ENCODE measurements at places on chromosomes 11 and 22.
A peak's percentile ranks its signal among the peaks of the same experiment; 100 is the strongest.

GRCh38 chr11:82004537-82005213 is 729.0 kb downstream of the FAM181B start:
- no peak overlapping the region for H3K27ac ChIP-seq
- H3K4me3 ChIP-seq = no peak overlapping the region
- H3K4me1 ChIP-seq = no peaks in the 10 kb centered on the region
- DNase-seq = no peak
- H3K36me3 ChIP-seq = no peaks in the 10 kb centered on the region

DNA sequence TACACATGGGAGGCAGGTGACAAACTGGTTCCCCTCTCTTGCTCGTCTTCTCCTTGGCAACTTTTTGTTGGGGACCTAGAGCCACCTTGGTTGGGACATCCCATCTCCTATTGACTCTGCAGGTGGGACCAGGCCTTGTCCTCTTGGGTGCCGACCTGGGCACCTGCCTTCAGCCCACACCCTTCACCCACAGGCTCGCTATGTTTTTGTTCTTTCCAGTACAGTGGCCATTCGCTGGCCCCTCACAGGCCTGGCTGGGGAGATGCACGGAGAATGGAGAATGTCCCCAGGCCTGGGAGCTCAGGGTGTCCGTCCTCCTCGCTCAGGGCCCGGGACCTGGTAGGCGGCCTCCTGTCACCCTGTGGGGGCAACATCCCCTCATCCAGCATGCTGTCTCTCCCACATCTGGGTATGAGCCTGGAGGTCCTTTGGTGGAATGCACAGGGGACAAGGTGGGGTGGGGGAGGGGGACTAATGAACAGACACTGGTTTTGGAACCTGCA is 14.9 kb upstream of the OMP start:
- no peaks in the 10 kb centered on the region for H3K36me3 ChIP-seq
- no peak for DNase-seq
- H3K4me1 ChIP-seq = peaks cover 6% of the 10 kb centered on the region
- no peak overlapping the region for H3K4me3 ChIP-seq
- no peaks in the 10 kb centered on the region for H3K27me3 ChIP-seq

- H3K27me3 ChIP-seq = no peaks in the 10 kb centered on the region
- no peaks in the 10 kb centered on the region for H3K4me1 ChIP-seq
- peak overlapping the region; percentile 97 for H3K4me3 ChIP-seq
- DNase-seq = no peak
- peaks cover 54% of the 10 kb centered on the region for H3K36me3 ChIP-seq
- peak overlapping the region; percentile 87 for H3K27ac ChIP-seq
These were observed 442 bp downstream of the COPB1 start for GRCh38 chr11:14499178-14499559.

DNA sequence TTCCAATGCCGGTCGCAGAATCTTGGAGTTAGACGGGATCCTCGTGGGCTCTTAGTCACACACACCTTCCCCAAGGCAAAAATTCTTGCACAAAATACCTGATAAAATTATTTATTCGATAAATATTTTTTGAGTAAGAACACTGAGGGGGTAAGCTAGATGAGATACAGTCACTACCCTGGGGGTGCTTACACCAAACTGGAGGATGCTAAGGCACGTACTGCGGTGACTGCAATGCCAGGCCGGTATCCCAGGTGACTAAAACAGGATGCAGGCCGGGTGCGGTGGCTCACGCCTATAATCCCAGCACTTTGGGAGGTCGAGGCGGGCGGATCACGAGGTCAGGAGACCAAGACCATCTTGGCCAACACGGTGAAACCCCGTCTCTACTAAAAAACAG is 1.7 kb upstream of the MRTFA start:
- no peak overlapping the region for H3K27ac ChIP-seq
- no peaks in the 10 kb centered on the region for H3K27me3 ChIP-seq
- no peak overlapping the region for H3K4me3 ChIP-seq
- no peak for DNase-seq

DNA sequence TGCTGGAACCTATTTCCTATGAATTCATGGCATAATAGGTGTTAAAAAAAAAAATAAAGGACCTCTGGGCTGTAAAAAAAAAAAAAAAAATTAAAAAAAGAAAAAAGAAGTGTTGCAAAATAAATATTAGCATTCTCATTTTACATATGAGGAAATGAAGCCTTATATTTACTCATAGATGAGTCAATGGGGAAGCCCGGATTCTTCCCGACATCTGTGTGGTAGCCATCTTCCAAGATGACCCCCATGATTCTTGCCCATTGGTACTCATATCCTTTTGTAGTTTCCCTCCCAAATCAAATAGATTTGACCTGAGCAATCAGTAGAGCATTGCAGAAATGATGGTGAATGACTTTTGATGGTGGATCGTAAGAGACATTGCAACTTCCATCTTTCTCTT is 3.0 kb upstream of the SWAP70 start:
- DNase-seq = no peak
- no peaks in the 10 kb centered on the region for H3K27me3 ChIP-seq
- no peak overlapping the region for H3K27ac ChIP-seq
- no peak overlapping the region for H3K4me3 ChIP-seq
- H3K4me1 ChIP-seq = no peaks in the 10 kb centered on the region

GRCh38 chr22:40147388-40148176 is 30.1 kb upstream of the TNRC6B start:
- no peak overlapping the region for H3K4me3 ChIP-seq
- DNase-seq = no peak
- no peaks in the 10 kb centered on the region for H3K27me3 ChIP-seq
- no peak overlapping the region for H3K27ac ChIP-seq

DNA sequence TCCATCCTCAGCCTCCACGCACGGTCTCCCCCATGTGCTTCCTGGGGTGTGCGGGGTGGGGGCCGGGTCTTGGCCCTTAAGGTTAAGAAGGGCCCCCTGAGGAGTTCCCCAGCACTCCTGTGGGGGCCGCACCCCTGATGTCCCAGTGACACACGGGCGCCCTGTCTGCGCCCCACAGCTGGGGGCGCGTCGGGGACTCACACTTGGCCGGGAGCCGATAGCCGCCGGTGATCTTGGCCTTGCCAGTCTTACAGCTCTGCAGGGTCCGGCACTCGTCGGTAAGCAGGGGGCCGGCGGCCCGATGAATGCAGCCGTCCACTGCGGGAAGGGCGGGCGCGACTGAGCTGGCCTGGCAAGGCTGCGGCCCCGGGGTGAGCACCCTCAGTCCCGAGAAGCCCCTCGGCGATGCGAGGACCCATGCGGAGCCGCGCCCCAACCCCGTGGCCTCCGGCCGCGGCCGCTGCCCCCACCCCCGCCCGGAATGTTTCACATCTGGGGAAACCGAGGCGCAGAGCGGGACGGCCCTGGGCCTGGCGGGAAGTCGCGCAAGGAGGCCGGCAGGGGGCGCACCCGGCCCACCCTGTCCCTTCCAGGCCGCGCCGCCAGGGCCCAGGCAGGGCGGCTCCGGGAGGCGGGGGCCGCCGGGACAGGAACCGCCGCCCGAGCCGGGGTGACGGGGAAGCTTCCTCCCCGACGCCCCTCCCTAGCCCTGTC is 13.9 kb downstream of the OTUB1 start:
- no peaks in the 10 kb centered on the region for H3K27me3 ChIP-seq
- no peak overlapping the region for H3K27ac ChIP-seq
- H3K36me3 ChIP-seq = peaks cover 22% of the 10 kb centered on the region
- peak overlapping the region; percentile 52 for H3K4me3 ChIP-seq
- DNase-seq = peak; percentile 77

GRCh38 chr11:122984186-122985011 is 2.8 kb upstream of the BSX start:
- peak overlapping the region; percentile 77 for H3K4me3 ChIP-seq
- peaks cover 57% of the 10 kb centered on the region for H3K27me3 ChIP-seq
- peak; percentile 35 for DNase-seq
- no peaks in the 10 kb centered on the region for H3K36me3 ChIP-seq
- peaks cover 7% of the 10 kb centered on the region for H3K4me1 ChIP-seq

DNA sequence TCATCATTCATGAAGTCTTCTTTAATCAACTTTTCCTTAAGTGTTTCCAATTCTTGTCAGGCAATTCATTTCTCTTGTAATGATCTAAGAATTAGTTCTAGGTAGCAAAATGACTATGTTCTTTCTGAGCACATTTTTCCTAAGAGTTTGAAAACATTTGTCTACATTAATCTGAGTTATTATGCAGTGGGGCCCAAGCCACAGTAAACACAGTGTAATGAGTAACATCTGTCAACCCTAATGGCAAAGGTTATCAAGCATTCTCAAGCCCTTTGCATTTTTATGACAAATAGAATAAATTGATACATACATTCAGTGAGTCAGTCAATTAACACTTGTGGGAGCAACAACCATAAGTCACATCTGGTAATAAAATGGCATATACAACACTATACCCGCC is 106.7 kb upstream of the ZC3H12C start:
- H3K36me3 ChIP-seq = no peaks in the 10 kb centered on the region
- H3K4me3 ChIP-seq = no peak overlapping the region

DNA sequence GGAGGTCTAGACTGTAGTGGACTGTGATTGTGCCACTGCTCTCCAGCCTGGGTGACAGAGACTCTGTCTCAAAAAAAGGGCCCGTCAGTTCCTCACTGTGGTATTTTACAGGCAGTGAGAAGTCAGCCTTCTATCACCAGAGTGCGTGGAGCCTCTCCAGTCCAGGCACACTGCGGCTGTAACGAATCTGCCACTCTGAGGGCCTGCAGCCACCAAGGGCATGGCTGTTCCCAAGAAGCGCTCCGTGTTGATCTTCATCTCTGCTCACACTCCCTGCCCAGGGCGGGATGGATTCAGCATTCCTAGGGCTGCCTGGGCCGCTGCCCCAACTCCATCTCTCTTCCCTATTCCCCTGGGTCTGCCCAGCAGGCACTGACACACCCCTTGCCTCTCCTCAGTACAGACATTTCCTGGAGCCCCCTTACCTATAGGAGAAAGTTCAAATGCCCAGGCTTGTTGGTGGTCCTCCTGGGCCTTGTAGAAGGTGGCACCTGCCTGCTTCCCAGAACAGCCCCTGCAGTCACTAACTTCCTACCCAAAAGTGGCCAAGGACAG is 148.4 kb downstream of the CACNA1I start:
- no peaks in the 10 kb centered on the region for H3K27me3 ChIP-seq
- H3K4me1 ChIP-seq = peaks cover 19% of the 10 kb centered on the region
- H3K36me3 ChIP-seq = no peaks in the 10 kb centered on the region
- no peak overlapping the region for H3K4me3 ChIP-seq

GRCh38 chr22:25027043-25027906 is 74.8 kb downstream of the KIAA1671 start:
- H3K36me3 ChIP-seq = peaks cover 20% of the 10 kb centered on the region
- H3K4me3 ChIP-seq = no peak overlapping the region
- H3K27ac ChIP-seq = peak overlapping the region; percentile 10
- peaks cover 6% of the 10 kb centered on the region for H3K4me1 ChIP-seq
- no peaks in the 10 kb centered on the region for H3K27me3 ChIP-seq

DNA sequence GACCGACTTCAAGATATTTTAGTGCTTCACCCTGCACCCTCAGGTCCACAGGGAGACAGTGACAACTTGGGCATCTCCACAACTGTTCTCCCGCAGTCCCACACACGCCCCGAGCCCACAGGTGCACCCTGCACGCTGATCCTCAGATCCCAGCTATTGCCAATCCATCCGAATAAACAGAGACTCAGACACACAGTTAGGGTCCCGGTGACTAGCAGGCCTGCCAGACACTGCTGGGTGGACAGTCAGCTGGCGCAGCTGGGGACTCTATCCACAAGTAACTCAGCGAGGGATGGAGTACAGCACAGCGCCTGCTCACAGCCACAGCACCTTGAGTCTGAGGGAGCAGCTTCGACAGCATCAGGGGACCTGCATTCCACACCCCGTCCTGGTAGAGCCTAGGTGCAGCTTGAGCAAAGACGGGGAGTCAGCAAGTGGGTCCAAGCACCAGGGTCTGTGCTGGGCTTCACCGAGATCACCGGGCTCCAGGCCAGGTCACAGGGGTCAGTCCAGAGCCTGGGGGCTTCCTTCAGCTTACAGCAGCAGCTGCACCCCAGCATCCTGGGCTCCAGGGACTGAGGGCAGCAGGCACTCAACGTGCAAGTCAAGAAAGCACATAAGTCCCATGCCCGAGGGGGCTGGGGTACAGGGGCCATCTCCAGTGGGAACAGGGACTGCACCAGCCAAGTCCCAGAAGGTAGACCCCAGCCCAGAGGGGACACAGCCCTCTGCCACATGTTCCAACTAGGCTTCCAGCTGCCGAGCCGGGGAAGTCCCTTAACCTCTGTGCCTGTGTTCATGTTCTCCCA is 7.6 kb downstream of the RPL3 start:
- DNase-seq = no peak
- H3K36me3 ChIP-seq = peaks cover 70% of the 10 kb centered on the region
- H3K27ac ChIP-seq = peak overlapping the region; percentile 39

DNA sequence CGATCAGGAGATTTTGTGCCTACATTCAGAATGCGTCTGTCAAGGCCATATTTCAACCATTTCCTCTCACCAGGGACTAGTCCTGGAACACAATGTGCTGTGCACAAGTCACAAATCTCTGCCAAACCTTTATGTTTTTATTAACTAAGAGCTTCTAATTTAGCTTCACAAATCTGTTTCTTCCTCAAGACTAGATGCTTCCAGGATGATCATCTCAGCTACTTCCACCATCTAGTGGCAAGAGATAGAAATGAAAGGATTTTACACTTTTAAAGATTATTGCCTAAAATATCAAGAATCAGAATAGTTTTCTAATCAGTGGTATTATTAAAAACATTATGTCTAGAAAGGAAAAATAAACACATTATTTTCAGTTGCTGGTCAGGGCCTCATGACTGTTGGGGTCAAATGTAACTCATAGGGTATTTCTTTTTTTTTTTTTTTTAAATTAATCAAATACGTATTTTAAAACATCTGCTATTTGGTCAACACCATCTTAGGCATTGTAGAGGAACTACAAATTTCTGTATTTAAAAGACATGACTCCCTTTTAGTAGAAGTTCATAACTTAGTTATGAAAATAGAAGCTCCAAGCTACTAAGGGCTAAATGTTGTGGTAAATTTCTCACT is 1102.6 kb downstream of the DLG2 start:
- H3K27me3 ChIP-seq = no peaks in the 10 kb centered on the region
- H3K4me1 ChIP-seq = no peaks in the 10 kb centered on the region
- no peak overlapping the region for H3K27ac ChIP-seq
- H3K36me3 ChIP-seq = no peaks in the 10 kb centered on the region
- no peak overlapping the region for H3K4me3 ChIP-seq

GRCh38 chr11:64947208-64947814 is 11.6 kb upstream of the GPHA2 start:
- H3K4me3 ChIP-seq = no peak overlapping the region
- no peaks in the 10 kb centered on the region for H3K4me1 ChIP-seq
- no peak for DNase-seq
- H3K27ac ChIP-seq = no peak overlapping the region
- H3K27me3 ChIP-seq = no peaks in the 10 kb centered on the region
- H3K36me3 ChIP-seq = no peaks in the 10 kb centered on the region

DNA sequence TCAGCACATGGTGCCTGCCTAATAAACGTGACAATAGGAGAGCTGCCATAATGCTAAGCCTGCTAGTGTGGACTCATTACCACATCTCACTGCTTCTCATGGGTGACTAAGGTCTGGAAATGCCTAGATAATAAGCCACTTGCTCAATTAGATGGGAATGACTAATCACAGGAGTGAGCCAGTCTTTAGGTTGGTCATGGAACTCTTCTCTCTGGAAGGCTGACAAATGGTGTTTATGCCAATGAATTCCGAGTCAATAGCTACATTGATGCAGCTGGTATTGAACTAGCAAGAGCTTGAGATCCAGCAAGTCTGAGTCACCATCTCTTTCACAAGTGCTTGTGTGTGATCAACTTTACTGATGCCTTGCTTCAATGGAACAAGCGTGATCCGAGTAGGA is 334.9 kb downstream of the OPCML start:
- H3K27me3 ChIP-seq = no peaks in the 10 kb centered on the region
- no peak overlapping the region for H3K27ac ChIP-seq
- peaks cover 4% of the 10 kb centered on the region for H3K4me1 ChIP-seq
- no peak overlapping the region for H3K4me3 ChIP-seq
- no peaks in the 10 kb centered on the region for H3K36me3 ChIP-seq

- peaks cover 12% of the 10 kb centered on the region for H3K4me1 ChIP-seq
- peak overlapping the region; percentile 57 for H3K4me3 ChIP-seq
- no peak overlapping the region for H3K27ac ChIP-seq
- no peaks in the 10 kb centered on the region for H3K36me3 ChIP-seq
- no peak for DNase-seq
These were observed 818 bp upstream of the C1QTNF4 start for GRCh38 chr11:47595029-47595428.

All from neuronal stem cell (in vitro differentiated cells).